ENCODE measurements at places on chromosomes 1 and 21. TPM values are rescaled to one million over a fixed set of nuclear protein-coding genes. Genes with fewer than 3 reads are reported as not detected.

LMX1A gene
- total RNA-seq: not detected

ETNK2 gene
- total RNA-seq: 2.3 TPM

RIMS3 gene
- total RNA-seq: 0.14 TPM

MSH4 gene
- 0.46 TPM for total RNA-seq

CBS gene
- 39.4 TPM for total RNA-seq

C1orf56 gene
- total RNA-seq: 0.85 TPM

CTTNBP2NL gene
- 9.4 TPM for total RNA-seq

Data from smooth muscle cell of bladder (primary cell).